Stimulated activated CD8-positive, alpha-beta memory T cell treated with anti-CD3 and anti-CD28 coated beads, Interleukin-7, amount 100 ng/mL, for 1 hour (primary cell): ENCODE measurements at places on chromosomes 4 and X.
A peak's percentile ranks its signal among the peaks of the same experiment; 100 is the strongest.

GRCh38 chr4:184344435-184344834 is 126.8 kb upstream of the ENPP6 start:
- no peak for DNase-seq

DNA sequence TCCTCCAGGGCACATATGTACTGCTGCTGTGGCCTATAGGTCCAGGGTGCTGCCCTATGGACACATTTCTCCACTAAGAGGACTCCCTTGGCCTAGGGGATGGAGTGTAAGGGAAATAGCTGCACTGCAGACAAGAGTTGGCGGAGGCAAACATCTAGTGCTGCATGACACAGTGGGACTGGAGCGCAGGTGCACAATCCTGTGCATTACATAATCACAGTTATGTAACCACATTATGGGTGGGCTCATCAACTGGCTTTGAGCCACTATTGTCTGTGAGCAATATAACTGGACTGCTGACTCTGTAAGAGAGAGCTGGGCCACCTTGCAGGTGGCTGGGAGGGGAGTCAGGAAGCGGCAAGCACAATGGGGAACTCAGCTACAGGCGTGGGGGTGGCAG is 3.2 kb upstream of the TIGD2 start:
- no peak for DNase-seq

- DNase-seq = no peak
Observed at GRCh38 chrX:108177351-108178142, 86.0 kb downstream of the ATG4A start.

- peak; percentile 60 for DNase-seq
Observed at GRCh38 chrX:39859991-39860861, 237.5 kb downstream of the BCOR start.

DNA sequence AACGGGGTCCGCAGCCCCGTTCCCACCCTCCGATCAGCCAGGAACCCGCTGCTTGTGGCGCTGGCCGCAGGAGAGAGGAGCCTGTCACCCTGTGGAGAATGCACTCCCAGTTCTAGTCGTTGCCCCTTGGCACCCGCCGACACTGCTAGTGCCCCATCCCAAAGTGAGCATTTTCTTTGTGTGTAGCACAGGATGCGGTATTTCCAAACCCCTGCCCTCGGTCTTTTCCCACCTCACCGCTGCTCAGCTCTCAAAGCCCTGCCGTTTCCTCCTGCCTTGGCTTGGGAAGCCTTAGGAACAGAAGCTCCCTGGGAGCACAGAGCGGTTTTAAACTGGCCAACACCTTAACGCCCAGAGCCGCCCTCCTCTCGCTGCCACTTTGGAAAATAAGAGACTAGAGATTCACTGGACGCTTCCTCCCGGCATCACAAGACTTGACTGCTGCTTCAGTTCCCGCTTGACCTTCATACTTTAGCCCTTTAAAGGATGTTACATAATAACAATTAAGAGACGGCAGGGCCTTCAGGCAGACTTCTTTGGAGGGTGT is 772 bp downstream of the CYP4V2 start:
- DNase-seq = no peak

GRCh38 chr4:38381788-38382187 is 282.2 kb upstream of the KLF3 start:
- no peak for DNase-seq

GRCh38 chr4:150379454-150379853 is 202.5 kb upstream of the MAB21L2 start:
- DNase-seq = no peak

GRCh38 chr4:121053601-121054143 is 18.7 kb downstream of the NDNF start:
- no peak for DNase-seq

DNA sequence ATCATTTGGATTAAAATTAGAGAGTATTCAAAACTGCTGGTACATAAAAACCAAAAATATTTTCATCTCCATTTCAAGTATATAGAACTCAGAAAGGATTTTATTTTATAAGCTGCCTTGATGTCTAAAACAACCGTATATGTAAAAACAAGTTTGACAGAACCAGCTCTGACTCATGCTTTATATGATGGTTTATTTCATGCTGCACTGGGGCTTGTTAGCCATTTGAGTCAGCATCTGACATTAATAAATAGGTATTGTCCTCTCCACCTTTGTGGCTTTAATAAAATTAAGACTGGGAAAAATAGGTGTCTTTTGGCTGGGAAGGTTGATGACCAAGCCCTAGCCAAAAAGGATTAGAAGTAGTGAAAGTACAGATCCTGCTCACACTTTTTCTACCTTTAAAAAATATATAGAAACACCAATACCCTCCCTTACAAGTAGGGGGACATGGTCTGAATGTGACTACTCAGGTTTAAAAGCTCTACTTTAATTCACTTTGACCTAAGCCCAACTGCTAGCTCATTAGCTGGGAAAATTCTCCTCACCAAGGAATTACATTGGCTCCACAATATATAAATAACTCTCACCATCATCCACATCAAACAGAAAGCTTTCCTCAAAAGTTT is 228.1 kb downstream of the ADAMTS3 start:
- DNase-seq = no peak

DNA sequence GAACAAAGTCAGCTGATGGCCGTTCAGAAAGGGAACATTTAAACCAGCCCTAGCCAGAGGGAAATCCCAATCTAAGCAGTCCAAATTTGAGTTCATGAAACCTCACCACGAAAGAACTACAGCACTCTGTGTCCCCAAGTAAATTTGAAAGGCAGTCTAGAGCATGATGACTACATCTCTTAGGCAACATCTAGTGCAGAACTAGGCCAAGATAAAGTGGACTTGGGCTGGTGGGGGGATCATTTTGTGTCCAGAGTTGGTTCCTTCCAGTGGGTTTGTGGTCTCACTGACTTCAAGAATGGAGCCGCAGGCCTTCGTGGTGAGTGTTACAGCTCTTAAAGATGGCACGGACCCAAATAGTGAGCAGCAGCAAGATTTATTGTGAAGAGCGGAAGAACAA is 64.9 kb downstream of the KLHL4 start:
- no peak for DNase-seq

DNA sequence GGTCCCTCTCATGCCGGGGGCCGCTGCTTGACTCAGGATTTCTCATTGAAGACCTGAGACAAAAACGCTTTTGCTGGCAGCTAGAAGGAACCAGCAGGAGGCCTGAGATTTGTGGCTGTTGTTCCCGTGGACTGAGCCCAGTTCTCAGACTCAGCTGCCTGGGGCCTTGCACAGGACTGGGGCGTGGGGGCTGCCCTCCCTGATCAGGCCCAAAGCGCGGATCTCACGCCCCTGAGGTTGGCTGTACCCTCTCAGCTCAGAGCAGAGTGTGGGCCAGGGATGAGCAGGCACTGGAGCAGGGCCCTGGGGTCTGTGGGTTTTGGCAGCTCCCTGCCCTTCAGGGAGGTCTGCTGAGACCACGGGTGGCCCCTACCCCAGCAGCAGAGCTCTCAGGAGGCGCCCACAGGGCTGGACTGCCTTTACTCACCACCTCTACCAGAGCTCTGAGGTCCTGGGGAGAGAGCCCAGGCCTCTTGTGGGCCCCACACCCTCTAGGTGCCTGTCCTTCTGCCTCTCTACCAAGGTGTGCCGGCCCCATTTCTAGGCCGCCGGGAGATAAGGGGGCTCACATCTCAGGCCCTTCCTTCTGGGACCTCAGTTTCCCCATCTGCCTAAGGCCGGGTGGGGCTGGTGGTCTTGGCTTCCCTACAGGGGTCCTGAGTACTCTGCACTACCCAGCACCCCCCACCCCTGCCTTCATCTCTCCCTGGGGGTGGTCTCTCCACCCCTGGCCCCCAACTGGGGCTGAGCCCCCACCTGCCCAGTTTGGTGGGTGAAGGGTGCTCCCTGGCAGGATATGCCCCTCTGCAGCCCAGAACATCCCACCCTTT is 5.6 kb downstream of the MSANTD1 start:
- DNase-seq = no peak

- DNase-seq = no peak
Observed at GRCh38 chr4:182695009-182695408, 222.2 kb downstream of the DCTD start.

GRCh38 chrX:11434607-11435006 is 141.4 kb downstream of the AMELX start:
- no peak for DNase-seq

DNA sequence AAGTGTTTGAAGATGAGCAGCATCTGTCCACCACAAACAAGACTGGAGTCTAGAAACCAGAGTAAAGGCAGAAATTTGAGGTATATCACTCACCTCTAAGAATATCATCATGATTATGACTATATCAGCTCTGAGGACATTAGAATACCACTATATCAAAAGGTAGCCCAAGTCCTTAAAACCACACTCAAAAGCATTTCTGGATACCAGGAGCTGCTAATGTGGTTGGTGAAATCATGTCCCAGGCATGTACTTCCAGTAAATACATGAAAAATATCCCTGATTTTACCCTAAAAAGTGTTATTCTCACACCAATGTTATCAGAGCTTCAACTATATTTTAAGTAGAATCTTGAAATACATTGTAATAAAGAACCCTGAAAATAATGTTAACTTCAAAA is 136.3 kb upstream of the SMAD1 start:
- no peak for DNase-seq

GRCh38 chrX:17605676-17606075 is 131.6 kb upstream of the SCML1 start:
- no peak for DNase-seq

GRCh38 chrX:10101269-10101668 is 55.5 kb upstream of the CLCN4 start:
- no peak for DNase-seq

GRCh38 chrX:148914783-148915182 is 414.4 kb downstream of the AFF2 start:
- no peak for DNase-seq

DNA sequence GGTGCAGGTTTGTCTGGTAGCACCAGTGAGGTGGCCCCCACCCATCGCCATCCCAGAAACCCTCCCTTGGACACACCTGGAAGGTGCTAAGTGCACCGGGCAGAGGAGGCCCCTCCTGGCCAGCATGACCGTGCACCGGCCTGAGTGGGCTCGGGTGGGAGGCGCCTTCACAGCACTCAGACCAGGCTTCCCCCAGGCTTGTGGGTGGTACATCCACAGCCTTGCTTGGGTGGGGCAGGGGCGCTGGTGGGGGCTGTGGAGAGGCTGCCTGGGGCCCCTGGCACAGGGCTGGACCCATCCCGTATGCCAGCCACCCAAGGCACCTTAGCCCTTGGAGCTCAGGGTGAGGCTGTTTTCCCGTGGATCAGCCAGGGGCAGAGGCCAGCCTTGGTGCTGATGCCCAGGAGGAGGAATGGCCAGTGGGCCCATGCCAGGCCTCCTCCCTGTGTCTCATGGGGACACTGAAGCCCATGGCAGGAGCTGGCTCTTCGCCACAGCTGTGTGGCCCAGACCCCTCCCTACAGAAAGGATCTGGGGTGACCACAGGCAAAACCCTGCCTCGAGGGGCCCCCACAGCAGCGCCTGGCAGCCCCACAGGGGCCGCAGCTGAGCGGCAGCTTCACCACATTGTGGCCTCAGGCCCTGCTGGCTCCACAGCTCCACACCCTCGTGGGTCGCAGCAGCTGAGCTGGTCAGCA is 21.4 kb downstream of the NKX1-1 start:
- DNase-seq = no peak

GRCh38 chr4:25155947-25156346 is 4.3 kb downstream of the SEPSECS start:
- no peak for DNase-seq

- no peak for DNase-seq
Observed at GRCh38 chr4:184428787-184429186, 45.6 kb downstream of the IRF2 start.

GRCh38 chr4:137819964-137820383 is 287.7 kb upstream of the PCDH18 start:
- no peak for DNase-seq

DNA sequence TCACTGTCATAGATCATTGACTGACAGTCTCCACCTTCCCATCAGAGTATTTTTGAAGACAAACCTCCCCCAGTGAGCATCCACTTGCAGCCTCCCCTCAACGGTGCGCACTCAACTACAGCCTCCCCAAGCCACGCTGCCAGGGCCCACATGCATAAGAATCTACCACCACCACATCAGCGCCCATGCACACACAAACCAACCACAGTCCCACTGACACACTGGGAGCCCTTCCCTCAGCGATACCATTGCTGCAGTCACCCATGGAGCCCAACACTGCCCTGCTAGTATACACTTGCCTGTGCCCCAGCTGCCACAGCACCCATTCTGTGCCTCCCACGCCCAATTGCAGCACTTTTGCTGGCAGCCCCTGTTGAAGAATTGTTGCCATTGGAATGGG is 132.9 kb downstream of the CHM start:
- no peak for DNase-seq

- no peak for DNase-seq
Observed at GRCh38 chr4:135240796-135241195, 1039.2 kb upstream of the PABPC4L start.

- no peak for DNase-seq
Observed at GRCh38 chr4:102423375-102423774, 77.8 kb upstream of the NFKB1 start.

DNA sequence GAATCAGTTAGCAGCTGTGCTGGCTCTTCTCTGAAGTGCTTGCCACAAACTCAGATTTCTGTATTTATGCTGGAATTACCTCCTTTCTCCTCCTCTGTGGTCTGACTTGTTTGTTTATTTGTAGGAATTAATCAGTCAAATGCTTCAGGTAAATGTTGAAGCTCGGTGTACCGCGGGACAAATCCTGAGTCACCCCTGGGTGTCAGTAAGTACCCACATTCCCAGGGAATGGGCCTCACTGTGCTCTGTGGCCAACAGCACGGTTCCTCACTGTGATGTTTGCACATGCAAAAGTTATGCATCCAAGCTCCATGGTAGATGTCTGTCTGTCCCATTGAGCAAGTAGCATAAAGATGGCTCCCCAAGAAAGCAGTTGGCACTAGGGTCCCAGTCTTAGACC is 169.9 kb downstream of the DCLK2 start:
- no peak for DNase-seq

DNA sequence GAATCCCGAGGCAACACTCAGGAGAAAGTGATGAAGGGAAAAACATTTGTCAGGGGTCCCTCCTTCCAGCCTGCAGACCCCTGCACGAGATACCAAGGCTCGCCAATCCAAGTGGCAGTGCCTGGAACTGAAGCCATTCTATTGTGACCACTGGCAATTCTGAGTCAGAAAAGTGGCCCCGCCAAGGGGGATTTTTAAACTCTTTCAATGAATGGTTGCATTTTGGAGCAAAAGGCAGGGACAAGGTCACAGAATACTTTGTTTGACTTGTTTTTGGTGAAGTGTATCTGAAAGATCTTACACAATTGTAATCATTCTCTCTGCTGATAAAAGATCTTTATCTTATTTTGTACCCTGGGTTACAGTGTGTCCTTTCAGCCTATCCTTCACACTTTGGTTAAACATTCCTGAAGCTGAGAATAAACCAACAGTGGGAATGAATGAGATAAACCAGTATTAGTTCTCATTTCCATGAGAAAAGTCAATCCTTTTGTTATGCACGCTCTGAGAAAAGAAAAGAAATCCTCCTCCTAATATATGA is 115.9 kb upstream of the PDLIM3 start:
- DNase-seq = no peak

- DNase-seq = no peak
Observed at GRCh38 chr4:8523766-8524165, 56.4 kb upstream of the GPR78 start.

GRCh38 chrX:34659575-34659974 is 2.5 kb upstream of the TMEM47 start:
- DNase-seq = no peak

- no peak for DNase-seq
Observed at GRCh38 chr4:138788267-138788790, 227.3 kb upstream of the NOCT start.
